ENCODE measurements at places on chromosomes 3 and 15.

- DNase-seq = no peak
These were observed 4.3 kb downstream of the SLCO3A1 start for GRCh38 chr15:91857772-91858171.

- peak; percentile 21 for DNase-seq
These were observed 17.0 kb downstream of the CHRM5 start for GRCh38 chr15:33985287-33985686.

- DNase-seq = peak; percentile 14
These were observed 281.8 kb upstream of the TGFBR2 start for GRCh38 chr3:30324587-30324986.

GRCh38 chr15:67242708-67243111 is 11.8 kb downstream of the AAGAB start:
- no peak for DNase-seq

All from A549 (cell line).